ENCODE measurements at places on chromosomes 6 and 20.

- no peaks in the 10 kb centered on the region for H3K27me3 ChIP-seq
- no peak overlapping the region for H3K4me3 ChIP-seq
- H3K36me3 ChIP-seq = peaks cover 2% of the 10 kb centered on the region
- H3K4me1 ChIP-seq = peaks cover 24% of the 10 kb centered on the region
- no peak overlapping the region for H3K27ac ChIP-seq
Observed at GRCh38 chr6:2993755-2994317, 5.9 kb upstream of the NQO2 start.

DNA sequence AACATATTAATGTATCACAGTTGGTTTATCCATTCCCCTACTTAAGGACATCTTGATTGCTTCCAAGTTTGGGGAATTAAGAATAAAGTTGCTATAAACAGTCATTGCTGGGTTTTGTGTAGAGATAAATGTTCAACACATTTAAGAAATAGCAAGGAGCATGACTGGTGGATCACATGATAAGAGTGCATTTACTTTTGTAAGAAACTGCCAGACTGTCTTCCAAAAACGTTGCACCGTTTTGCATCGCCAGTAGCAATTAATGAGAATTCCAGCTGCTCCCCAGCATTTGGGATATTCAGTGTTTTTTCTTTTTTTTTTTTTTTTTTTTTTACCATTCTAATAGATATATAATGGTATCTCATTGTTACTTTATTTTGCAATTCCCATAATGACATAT is 695.7 kb upstream of the GJE1 start:
- no peak overlapping the region for H3K4me3 ChIP-seq
- DNase-seq = no peak
- no peak overlapping the region for H3K27ac ChIP-seq
- no peaks in the 10 kb centered on the region for H3K4me1 ChIP-seq
- no peaks in the 10 kb centered on the region for H3K27me3 ChIP-seq

- no peak overlapping the region for H3K27ac ChIP-seq
- DNase-seq = no peak
- peaks cover 2% of the 10 kb centered on the region for H3K27me3 ChIP-seq
- no peaks in the 10 kb centered on the region for H3K36me3 ChIP-seq
- no peaks in the 10 kb centered on the region for H3K4me1 ChIP-seq
Observed at GRCh38 chr6:129206821-129207220, 323.9 kb downstream of the LAMA2 start.

DNA sequence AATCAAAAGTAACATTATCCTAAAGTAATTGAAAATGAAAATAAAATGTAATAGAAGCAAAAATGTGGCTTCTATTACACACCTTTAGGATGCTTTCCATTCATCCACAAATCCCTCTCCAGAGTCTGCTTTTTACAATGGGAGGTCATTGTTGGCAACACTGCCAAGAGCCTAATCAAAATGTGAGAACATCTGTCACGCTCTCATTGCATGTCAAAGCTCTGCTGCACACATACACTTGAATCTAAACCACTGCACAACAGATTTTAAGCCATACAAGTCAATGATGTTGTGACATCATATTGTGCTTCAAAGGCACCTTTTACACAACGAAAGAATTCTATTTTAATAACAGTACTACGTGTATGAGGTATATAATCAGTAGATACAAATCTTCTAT is 82.1 kb downstream of the PREP start:
- H3K4me1 ChIP-seq = no peaks in the 10 kb centered on the region
- H3K27me3 ChIP-seq = no peaks in the 10 kb centered on the region
- H3K36me3 ChIP-seq = peaks cover 43% of the 10 kb centered on the region
- no peak overlapping the region for H3K4me3 ChIP-seq

- H3K4me3 ChIP-seq = no peak overlapping the region
- DNase-seq = no peak
- H3K27me3 ChIP-seq = no peaks in the 10 kb centered on the region
- H3K27ac ChIP-seq = no peak overlapping the region
- H3K4me1 ChIP-seq = no peaks in the 10 kb centered on the region
Observed at GRCh38 chr6:56043076-56043475, 167.7 kb upstream of the BMP5 start.

- no peak overlapping the region for H3K4me3 ChIP-seq
- H3K27me3 ChIP-seq = peaks cover 11% of the 10 kb centered on the region
- no peaks in the 10 kb centered on the region for H3K36me3 ChIP-seq
- DNase-seq = no peak
- no peaks in the 10 kb centered on the region for H3K4me1 ChIP-seq
- H3K27ac ChIP-seq = no peak overlapping the region
Observed at GRCh38 chr20:40607927-40608326, 81.1 kb downstream of the MAFB start.

DNA sequence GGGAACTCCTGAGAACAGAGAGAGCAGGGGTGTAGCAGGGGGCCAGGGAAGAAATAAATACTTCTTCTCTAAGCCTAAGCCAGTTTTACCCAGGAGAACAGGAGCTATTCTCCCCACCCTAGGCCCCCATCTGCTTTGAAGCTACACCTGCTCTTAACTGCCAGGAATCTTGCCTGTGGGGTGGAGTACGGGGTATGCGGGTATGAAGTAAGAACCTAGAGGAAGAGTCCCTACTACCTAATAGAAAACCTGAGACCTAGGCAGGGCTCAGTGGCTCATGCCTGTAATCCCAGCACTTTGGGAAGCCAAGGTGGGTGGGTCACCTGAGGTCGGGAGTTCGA is 1.5 kb downstream of the SLC29A1 start:
- peak overlapping the region; percentile 88 for H3K27ac ChIP-seq
- peaks cover 2% of the 10 kb centered on the region for H3K27me3 ChIP-seq
- peaks cover 42% of the 10 kb centered on the region for H3K4me1 ChIP-seq
- no peak for DNase-seq
- peak overlapping the region; percentile 91 for H3K4me3 ChIP-seq

- H3K36me3 ChIP-seq = no peaks in the 10 kb centered on the region
- H3K27me3 ChIP-seq = no peaks in the 10 kb centered on the region
- peaks cover 14% of the 10 kb centered on the region for H3K4me1 ChIP-seq
- DNase-seq = no peak
- H3K4me3 ChIP-seq = no peak overlapping the region
Observed at GRCh38 chr6:33728438-33728837, 16.9 kb upstream of the UQCC2 start.

DNA sequence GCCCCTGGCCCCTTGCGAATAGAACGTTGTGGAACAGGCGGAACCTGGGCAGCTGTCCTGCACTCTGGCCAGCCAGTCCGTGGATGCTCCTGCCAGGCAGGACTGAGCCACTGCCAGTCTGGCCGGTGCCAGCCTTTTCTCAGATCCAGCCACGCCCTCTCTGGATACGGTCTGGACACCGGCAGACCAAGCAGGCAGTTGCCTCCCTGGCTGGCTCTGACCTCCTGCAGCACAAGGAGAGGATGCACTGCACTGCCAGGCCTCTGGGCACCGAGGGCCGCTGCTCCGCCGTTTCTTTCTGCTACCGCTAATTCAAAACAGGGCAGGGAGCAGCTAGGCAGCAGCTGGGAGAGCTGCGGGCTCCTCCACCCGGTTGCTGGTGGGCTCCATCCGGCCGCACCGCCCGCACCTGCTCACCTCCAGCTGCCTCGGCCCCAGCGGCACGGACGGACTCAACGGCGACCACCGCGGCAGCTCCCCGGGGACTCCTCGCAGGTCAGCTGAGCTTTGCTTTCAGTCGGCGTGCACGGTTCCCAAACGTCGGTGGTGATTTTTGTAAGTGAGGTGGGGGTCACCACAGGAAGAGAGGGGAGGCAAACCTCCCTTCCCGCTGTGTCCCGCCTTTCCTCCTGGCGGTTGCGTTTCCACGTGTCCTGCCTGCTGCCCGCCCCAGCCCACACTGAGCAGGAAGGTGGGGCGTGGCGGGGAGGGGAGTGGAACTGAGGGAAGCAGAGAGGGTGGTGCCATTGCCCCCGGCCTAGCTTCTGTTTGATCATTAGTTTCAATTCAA is 30.3 kb upstream of the AFDN start:
- DNase-seq = no peak
- H3K36me3 ChIP-seq = no peaks in the 10 kb centered on the region
- peaks cover 3% of the 10 kb centered on the region for H3K4me1 ChIP-seq
- H3K27me3 ChIP-seq = peaks cover 53% of the 10 kb centered on the region
- no peak overlapping the region for H3K27ac ChIP-seq

DNA sequence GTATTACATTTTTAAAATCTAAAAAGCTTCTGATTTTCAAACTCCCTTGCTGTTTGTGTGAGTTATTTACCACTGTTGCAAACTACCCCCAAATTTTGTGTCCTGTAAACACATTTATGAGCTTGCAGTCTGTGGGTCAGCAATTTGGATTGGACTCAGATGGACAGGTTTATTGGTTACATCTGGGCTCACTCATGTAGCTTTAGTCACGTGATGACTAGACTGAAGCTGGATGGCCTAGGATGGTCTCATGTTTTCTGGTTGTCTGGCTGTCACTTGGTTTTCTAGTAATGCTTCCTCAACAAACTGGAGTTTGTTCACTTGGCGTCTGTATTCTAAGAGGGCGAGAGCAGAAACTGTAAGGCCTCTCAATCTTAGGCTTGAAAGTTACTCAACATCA is 12.2 kb upstream of the C6orf58 start:
- DNase-seq = no peak
- H3K4me3 ChIP-seq = no peak overlapping the region
- H3K27ac ChIP-seq = no peak overlapping the region
- H3K4me1 ChIP-seq = no peaks in the 10 kb centered on the region

- peak overlapping the region; percentile 70 for H3K4me3 ChIP-seq
- H3K4me1 ChIP-seq = peaks cover 14% of the 10 kb centered on the region
- peak; percentile 79 for DNase-seq
- H3K36me3 ChIP-seq = peaks cover 3% of the 10 kb centered on the region
Observed at GRCh38 chr6:170271771-170272314, 19.0 kb downstream of the DLL1 start.

GRCh38 chr6:11110921-11111768 is at the start of gene ERVFRD-1:
Gene ERVFRD-1 (minus strand): TSS chr6:11111725. CDS start chr6:11105310, 6,415 bp downstream.
- H3K36me3 ChIP-seq = peaks cover 4% of the 10 kb centered on the region
- no peak for DNase-seq
- no peaks in the 10 kb centered on the region for H3K27me3 ChIP-seq
- H3K27ac ChIP-seq = no peak within 1 kb of the TSS
- peaks cover 28% of the 10 kb centered on the region for H3K4me1 ChIP-seq

DNA sequence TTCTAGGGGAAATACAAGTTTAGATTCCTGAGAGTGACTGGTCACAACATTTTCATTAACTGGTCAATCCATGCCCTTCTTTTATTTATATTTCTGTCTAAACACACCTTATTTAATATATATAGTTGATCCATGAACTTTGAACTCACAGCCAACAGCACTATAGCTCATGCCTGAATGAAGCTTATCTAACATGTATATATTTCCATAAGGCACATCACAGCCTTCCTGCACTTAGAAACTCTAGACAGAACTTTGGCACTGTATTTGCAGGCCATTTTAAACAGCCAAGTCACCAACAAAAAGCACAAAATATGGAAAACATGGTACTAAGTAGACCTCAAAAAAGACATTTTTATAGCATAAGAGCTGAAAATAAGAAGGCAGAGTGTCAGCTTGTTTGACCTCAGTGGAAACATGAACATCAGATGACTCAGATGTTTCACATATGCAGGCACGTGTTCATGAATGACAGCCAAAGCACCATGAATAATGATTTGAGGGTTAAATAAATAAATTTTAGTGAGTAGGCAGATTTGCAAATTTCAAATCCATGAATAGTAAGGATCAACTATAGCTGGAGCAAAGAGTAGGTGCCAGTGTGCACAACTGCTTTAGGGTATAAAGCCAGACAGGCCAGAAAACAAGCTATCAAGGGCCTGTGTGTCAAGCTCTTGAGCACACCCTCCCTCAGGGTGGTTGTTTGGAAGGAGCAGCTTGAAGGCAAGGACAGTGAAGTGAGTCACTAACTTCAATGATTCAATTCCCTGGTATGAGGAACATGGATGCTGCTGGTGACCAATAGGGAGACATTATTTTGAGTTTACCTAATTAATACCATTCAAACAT is 88.9 kb upstream of the NT5E start:
- no peaks in the 10 kb centered on the region for H3K27me3 ChIP-seq
- no peaks in the 10 kb centered on the region for H3K36me3 ChIP-seq
- no peak for DNase-seq

DNA sequence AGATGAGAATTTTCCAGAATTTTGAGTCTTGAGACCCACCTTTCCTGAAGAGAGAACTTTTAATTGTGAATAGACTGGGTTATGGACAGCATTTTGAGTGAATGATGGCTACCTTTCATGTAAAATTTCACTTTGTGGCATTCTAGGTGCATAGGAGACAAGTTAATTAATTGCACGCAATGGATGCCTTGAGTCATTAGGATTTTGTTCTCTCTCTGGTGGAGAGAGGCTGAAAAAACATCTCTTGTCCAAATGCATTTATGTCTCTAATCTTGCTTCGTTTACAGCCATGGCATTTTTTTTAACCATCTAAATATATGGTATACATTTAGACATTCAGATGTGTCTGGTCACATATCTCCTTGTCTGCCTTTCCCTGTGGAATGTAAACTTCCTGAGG is 3.1 kb downstream of the RHAG start:
- no peaks in the 10 kb centered on the region for H3K4me1 ChIP-seq
- H3K27me3 ChIP-seq = no peaks in the 10 kb centered on the region
- no peak overlapping the region for H3K4me3 ChIP-seq
- no peaks in the 10 kb centered on the region for H3K36me3 ChIP-seq
- H3K27ac ChIP-seq = no peak overlapping the region

DNA sequence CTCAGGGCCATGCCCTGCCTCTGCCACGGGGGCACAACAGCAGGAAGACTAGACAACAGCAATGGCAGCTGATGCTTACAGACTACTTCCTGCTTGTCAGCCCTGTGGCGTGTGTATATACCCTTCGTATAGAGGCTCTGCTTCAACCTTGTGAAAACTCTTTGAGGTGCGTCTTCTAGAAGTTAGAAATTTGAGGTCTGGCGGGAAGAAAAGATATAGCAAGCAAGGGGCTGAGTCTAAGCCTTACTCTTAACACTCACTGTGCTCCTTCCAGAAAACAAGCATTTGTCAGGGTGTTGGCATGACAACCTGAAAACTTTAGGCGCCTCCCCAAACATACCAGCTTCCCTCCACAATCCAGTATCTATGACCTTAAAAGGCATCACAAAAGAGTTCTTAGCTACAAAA is 33.3 kb downstream of the JPH2 start:
- H3K27me3 ChIP-seq = peaks cover 6% of the 10 kb centered on the region
- H3K4me3 ChIP-seq = no peak overlapping the region
- no peak overlapping the region for H3K27ac ChIP-seq

GRCh38 chr20:18191306-18191705 is 53.6 kb downstream of the KAT14 start:
- DNase-seq = no peak
- H3K4me1 ChIP-seq = no peaks in the 10 kb centered on the region
- peaks cover 12% of the 10 kb centered on the region for H3K36me3 ChIP-seq
- H3K27ac ChIP-seq = no peak overlapping the region
- no peak overlapping the region for H3K4me3 ChIP-seq
- no peaks in the 10 kb centered on the region for H3K27me3 ChIP-seq

DNA sequence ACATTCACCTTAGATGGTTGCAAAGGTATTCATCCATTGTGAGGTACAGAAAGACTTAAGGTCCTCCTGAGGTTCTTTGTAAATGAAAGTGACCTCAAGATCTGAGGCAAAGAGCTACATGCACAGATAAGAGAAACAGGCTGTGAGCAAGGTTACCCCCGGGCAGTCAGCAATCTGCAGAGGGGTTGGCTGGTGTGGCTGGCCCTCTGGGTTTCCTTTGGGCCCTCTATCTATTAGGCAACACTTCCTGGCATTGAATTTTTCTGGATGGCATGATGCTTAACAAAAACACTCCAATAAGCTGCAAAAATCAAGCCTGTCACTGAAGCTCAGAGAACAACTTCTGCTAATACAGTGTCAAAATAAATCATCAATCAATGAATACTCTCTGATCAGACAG is 48.9 kb upstream of the RALGAPA2 start:
- H3K27me3 ChIP-seq = peaks cover 9% of the 10 kb centered on the region
- DNase-seq = no peak
- H3K4me1 ChIP-seq = no peaks in the 10 kb centered on the region
- H3K36me3 ChIP-seq = no peaks in the 10 kb centered on the region
- no peak overlapping the region for H3K4me3 ChIP-seq
- H3K27ac ChIP-seq = no peak overlapping the region
